ENCODE measurements at places on chromosomes 5 and 9.
A peak's percentile ranks its signal among the peaks of the same experiment; 100 is the strongest.

DNA sequence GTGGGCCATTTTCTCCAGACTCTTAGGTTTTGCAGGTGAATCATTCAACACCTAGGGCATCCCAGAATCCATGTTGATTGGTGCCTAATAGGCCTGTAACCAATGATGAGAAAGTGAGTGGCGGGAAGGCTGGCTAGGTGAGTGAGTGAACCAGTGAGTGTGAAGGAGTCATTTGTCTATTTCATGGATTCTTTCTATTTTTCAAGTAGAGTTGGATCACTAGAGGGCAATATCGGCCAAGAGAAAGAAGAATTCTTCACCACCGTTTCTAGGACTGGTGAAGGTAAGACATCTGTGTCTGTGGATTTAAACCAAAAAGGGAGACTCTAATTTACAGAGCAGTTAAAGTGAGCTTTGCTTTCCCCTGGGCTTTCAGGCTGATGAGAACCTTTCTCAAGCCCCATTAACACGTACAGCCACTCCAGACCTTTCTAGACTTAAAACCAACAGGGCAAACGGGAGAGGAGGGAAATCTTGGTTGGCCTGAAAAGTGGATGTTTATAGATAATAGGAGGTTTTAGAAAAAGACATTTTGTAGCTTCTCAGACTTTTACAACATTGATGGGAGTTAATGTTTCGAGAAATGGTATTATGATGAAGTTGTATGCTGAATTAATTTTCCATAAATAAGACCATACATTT lies 114.3 kb upstream of the IL12B start:
- no peak for DNase-seq
- no peak overlapping the region for H3K4me3 ChIP-seq
- H3K27me3 ChIP-seq: no peaks in the 10 kb centered on the region
- no peaks in the 10 kb centered on the region for H3K36me3 ChIP-seq
- H3K27ac ChIP-seq: no peak overlapping the region

- no peaks in the 10 kb centered on the region for H3K4me1 ChIP-seq
- no peak overlapping the region for H3K4me3 ChIP-seq
- no peak for DNase-seq
These were observed 161.1 kb downstream of the MAST4 start for GRCh38 chr5:66757219-66757833.

DNA sequence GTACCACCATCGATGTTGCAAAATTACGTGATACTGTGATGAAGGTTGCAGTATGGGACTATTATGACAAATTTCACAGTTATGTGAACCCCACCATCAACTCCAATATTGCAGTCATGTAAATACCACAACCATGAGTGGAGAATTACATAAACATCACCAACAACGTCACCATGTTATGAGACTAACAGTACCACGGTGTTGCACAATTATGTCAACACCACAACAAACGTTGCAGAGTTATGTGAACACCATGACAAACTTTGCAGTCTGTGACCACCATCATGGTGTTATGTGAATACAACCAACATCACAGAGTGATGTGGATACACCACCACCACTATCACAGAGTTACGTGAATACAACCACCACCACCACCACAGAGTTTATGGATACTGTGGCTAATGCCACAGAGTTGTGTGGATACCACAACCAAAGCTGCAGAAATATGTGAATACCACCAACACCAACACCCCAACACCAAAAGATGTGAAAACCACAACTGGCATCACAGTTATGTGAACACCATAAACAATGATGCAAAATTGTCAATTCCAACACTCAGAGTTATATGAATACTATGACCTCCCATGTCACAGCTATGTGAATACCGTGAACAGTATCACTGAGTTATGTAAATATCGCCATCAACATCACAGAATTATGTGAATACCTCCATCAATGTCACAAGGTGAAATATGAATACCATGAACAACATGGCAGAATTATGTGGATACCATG lies 62.4 kb downstream of the SHC3 start:
- peaks cover 44% of the 10 kb centered on the region for H3K27me3 ChIP-seq
- H3K36me3 ChIP-seq: no peaks in the 10 kb centered on the region
- no peak overlapping the region for H3K27ac ChIP-seq
- DNase-seq: no peak
- H3K4me3 ChIP-seq: no peak overlapping the region

- H3K27me3 ChIP-seq: peaks cover 6% of the 10 kb centered on the region
- no peak overlapping the region for H3K4me3 ChIP-seq
- peaks cover 11% of the 10 kb centered on the region for H3K4me1 ChIP-seq
These were observed 63.0 kb upstream of the CTSL start for GRCh38 chr9:87662808-87663528.

DNA sequence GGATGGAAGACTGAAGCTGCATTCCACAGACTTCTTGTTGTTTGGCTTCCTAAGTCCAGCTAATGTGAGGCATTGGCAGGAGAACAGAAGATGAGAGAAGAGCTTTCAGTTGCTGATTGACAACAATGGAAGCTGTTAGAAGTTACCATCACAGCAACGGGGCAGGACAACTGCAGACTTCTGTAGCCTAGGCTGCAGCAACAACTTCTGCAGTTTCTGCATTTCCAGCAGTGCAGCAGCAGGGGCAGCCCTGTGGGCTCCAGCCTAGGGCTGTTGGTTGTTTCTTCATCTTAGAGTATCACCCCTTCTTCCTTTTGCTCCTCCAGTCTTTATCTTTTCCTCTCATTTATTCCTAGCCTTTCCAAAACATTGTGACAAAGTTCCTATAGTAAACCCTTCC lies 528.8 kb upstream of the PTGER4 start:
- no peaks in the 10 kb centered on the region for H3K27me3 ChIP-seq
- no peak for DNase-seq
- H3K36me3 ChIP-seq: no peaks in the 10 kb centered on the region
- no peak overlapping the region for H3K4me3 ChIP-seq
- H3K4me1 ChIP-seq: no peaks in the 10 kb centered on the region

DNA sequence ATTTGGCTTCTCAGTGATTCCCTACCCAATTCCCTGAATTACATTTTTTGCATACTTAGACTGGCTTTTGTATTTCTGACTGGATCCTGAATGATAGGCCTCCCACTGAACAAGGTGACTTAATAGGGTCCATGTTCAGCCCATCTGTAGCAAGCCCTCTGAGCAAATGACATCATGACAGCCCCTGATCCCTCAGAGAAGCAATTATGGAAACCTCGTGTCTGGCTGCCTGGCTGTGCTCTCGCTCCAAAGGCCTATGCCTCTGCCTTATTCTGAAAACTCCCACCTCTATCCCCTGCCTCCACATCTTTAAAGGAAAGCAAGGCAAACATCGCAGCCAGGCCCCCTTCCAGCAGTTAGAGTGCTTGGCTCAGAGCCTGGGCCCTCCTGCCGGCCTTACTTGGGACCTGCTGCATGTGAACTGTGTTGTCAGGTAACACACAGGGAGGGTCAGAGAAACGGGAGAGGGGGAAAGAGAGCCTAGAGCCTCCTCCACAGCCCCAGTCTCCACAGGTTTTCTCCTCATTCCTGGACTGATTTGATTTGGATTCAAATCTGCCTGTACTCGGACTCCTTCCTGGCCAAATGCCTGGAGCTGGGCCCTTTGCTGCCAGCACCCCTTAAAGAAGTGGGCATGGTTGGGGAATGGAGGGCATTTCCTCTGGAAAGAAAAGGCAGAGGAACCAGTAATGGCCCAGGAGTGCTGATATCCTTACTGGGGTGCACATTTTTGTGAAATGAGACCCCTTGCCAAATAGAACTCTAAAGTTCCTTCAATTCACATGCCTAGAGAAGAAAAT lies 3.8 kb downstream of the DCANP1 start:
- H3K27me3 ChIP-seq: peaks cover 15% of the 10 kb centered on the region
- no peak for DNase-seq
- no peak overlapping the region for H3K27ac ChIP-seq
- no peak overlapping the region for H3K4me3 ChIP-seq

- no peak for DNase-seq
- H3K4me1 ChIP-seq: peaks cover 92% of the 10 kb centered on the region
- no peaks in the 10 kb centered on the region for H3K27me3 ChIP-seq
- peak overlapping the region; percentile 93 for H3K27ac ChIP-seq
- peaks cover 84% of the 10 kb centered on the region for H3K36me3 ChIP-seq
- H3K4me3 ChIP-seq: no peak overlapping the region
These were observed 24.6 kb downstream of the TRAF1 start for GRCh38 chr9:120901755-120902568.

GRCh38 chr5:132289097-132289496 lies 5.1 kb upstream of the SLC22A4 start:
- no peak for DNase-seq
- no peak overlapping the region for H3K4me3 ChIP-seq
- peaks cover 1% of the 10 kb centered on the region for H3K36me3 ChIP-seq
- H3K4me1 ChIP-seq: peaks cover 10% of the 10 kb centered on the region
- peaks cover 11% of the 10 kb centered on the region for H3K27me3 ChIP-seq

DNA sequence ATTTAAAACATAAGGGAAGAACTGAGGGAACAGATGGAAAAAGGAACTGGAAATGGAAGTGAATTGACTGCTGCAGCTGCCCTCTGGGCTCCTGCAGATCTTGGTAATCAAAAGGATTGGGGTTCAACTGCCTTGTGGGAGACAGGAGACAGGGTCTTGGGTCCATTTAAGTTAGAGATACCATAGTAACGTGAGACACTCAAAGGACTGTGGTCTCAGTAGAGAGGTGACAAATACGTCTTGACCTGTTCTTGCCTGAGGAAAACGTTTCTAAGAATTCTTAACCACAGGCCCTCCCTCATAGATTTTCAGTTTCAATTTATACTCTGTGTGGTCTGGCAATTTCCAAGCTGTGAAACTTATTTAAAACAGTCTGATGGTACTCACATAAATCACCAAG lies 100.8 kb upstream of the DHFR start:
- peaks cover 74% of the 10 kb centered on the region for H3K4me1 ChIP-seq
- H3K4me3 ChIP-seq: peak overlapping the region; percentile 71
- H3K27ac ChIP-seq: peak overlapping the region; percentile 97
- DNase-seq: peak; percentile 40

GRCh38 chr5:149014571-149015031 lies 48.3 kb downstream of the SH3TC2 start:
- no peak for DNase-seq
- H3K27me3 ChIP-seq: peaks cover 7% of the 10 kb centered on the region
- H3K4me1 ChIP-seq: peaks cover 6% of the 10 kb centered on the region
- H3K36me3 ChIP-seq: no peaks in the 10 kb centered on the region
- H3K27ac ChIP-seq: no peak overlapping the region

- H3K27me3 ChIP-seq: peaks cover 14% of the 10 kb centered on the region
- no peak within 1 kb of the TSS for H3K27ac ChIP-seq
- DNase-seq: peak; percentile 93
These were observed at the start of gene RALGPS1 for GRCh38 chr9:126914458-126915280. Gene RALGPS1 (plus strand): TSS chr9:126914782. CDS start chr9:126962290, 47,508 bp downstream.

- H3K4me1 ChIP-seq: peaks cover 37% of the 10 kb centered on the region
- peaks cover 96% of the 10 kb centered on the region for H3K36me3 ChIP-seq
- DNase-seq: no peak
- H3K27ac ChIP-seq: peak overlapping the region; percentile 41
- H3K4me3 ChIP-seq: no peak overlapping the region
These were observed 17.5 kb upstream of the ROPN1L start for GRCh38 chr5:10424124-10424731.

GRCh38 chr5:112418659-112419163 lies 366 bp downstream of the EPB41L4A start:
- H3K27ac ChIP-seq: no peak overlapping the region
- peak; percentile 32 for DNase-seq
- H3K4me1 ChIP-seq: peaks cover 16% of the 10 kb centered on the region
- H3K36me3 ChIP-seq: no peaks in the 10 kb centered on the region

DNA sequence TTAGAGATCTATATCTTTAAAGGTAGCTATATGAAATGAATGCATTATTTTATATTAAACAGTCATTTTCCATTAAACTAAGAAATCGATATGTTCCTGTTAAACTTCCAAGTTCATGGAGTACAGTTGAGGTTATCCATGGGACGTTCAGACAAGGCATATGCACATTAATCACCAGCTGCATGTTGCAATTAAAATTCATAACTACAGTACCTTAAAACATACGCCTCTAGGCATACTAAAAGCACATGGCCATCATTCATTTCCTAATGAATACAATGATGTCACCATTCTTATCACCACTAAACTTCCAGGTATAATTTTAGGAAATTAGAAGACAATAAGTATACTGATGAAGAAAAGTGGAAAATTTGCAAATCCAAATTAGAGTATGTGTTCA lies 174.3 kb downstream of the CDH12 start:
- H3K27me3 ChIP-seq: no peaks in the 10 kb centered on the region
- no peaks in the 10 kb centered on the region for H3K4me1 ChIP-seq
- H3K27ac ChIP-seq: no peak overlapping the region
- no peak overlapping the region for H3K4me3 ChIP-seq

DNA sequence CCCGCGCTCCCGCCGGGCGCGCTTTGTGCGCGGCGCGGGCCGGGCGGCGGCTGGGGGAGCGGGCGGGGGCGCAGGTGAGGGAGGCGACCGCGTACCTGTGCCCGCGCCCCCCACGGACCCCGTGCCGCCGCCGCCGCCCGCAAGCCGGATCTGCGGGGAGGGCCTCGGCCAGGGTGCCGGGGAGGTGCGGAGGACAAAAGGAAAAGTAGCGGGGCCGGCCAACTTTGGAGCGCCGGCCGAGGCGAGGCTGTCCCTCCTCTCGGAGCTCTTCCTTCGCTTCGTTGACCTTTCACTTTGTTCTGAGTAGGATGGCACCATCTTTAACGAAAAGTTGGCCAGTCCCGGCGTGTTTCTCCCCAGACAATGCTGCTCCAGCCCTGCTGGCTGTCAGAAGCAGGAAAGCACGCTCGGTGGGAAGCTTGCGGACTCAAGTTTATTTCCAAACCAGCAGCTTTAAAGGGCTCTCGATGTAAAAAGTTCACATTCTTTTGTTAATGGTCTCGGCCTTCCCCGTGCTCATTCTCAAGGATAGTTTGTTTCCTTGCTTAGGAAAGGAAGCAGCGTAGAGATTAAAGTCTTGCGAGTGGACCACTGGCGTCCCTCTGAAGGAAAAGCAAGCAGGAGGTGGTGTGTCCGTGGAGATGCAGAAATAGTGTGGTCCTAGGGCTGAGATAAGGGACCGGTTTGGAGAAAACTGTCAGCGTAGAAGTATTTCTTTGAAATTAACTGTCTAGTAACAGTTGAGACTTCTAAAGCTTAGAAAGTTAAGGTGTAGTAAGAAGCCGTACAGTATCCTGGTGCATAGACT lies 639 bp downstream of the EHMT1 start:
- peaks cover 46% of the 10 kb centered on the region for H3K4me1 ChIP-seq
- H3K36me3 ChIP-seq: peaks cover 73% of the 10 kb centered on the region
- H3K4me3 ChIP-seq: peak overlapping the region; percentile 87
- H3K27ac ChIP-seq: peak overlapping the region; percentile 90
- no peaks in the 10 kb centered on the region for H3K27me3 ChIP-seq
- DNase-seq: peak; percentile 58

GRCh38 chr5:56518820-56519219 lies 285.7 kb upstream of the ANKRD55 start:
- no peak overlapping the region for H3K27ac ChIP-seq
- peaks cover 17% of the 10 kb centered on the region for H3K4me1 ChIP-seq
- no peaks in the 10 kb centered on the region for H3K27me3 ChIP-seq

All from activated T-cell treated with anti-CD3 and anti-CD28 coated beads, Interleukin-2, amount 50 U/mL, for 24 hours (primary cell).